ENCODE measurements at places on chromosomes 7 and 10.

DNA sequence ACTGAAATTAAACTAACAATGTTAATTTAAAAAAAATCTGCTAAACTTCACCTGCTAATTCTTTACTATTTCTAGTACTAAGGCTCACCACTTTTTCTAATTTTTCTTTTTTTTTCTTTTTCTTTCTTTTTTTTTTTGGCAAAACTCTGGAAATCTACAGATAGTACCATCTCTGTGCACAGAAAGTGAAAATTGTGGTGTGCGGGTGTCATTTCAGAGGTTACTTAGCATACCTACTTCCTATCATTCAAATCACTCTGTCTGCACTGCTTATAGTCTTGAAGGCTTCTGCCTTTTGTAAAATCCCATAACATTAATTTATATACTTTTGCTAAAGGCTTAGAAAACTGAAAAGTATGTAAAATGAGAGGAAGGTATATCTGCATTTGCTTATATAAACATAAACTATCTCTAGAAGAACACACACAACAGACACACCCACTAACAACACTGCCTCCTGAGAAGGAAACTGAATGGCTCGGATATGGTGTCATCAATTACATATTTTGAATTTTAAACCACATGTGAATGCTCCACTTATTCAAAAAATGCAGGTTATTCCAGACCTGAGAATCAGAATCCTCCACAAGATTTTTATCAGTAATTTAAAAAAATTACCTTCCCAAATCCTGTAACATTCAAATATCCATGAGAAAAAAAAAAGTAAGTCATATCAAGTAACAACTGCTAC lies 229.5 kb downstream of the PARD3 start:
- DNase-seq: no peak

DNA sequence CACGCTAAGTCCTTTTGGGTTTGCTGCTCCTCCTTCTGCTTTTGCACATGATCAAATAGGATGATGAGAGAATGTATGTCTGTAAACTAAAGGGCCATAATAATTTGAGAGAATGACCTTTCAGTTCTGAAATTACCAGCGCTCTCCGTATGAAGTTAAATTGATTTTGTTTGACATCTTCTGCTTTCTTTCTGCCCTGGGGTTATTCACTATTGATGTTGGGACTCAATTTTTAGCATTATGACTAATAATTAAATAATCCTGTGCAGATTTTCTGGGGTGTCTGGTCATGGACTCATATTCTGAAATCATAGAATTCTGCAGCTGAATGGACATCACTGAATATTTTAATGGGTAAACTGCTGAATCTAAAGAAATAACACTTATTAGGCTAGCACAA lies 423.2 kb downstream of the POM121L12 start:
- DNase-seq: no peak

DNA sequence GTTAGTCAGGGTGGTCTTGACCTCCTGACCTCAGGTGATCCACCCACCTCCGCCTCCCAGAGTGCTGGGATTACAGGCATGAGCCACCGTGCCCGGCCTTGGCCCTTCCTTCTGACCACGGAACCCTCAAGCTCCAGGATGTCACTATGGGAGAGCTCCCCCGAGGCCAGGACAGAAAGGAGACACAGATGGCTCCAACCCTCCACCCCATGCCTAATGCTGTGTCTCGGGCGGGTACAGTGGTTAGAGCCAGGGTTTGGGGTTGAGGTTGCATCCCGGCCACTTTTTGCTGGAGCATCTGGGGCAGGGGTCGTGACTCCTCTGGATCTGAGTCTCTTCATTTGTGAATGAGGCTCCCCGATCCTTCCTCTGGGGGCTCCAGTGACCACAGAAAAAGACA lies 8.1 kb downstream of the MYL10 start:
- DNase-seq: no peak

DNA sequence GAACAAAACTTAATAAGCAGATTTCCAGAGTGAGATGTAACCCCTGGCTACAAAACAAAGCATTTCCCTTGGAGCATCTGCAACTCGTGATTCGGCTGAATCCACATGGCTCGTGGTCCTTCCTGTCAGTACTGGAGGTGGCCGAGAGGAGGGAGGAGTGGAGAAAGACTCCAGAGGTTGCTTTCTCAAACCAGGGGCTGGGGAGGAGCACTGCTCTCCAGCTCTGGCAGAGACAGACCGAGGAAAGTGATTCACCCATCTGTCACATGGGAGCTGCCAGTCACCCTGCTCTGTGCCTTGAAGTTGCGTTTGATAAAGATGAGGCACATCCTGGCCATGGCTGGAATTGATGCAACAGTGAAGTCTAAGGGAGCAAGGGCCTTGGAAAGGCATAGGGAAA lies 72.7 kb downstream of the COL13A1 start:
- no peak for DNase-seq

GRCh38 chr7:80114159-80114558 lies 20.5 kb upstream of the GNAI1 start:
- no peak for DNase-seq

- DNase-seq: no peak
Measured at GRCh38 chr10:119373294-119374102, 166.1 kb downstream of the GRK5 start.

DNA sequence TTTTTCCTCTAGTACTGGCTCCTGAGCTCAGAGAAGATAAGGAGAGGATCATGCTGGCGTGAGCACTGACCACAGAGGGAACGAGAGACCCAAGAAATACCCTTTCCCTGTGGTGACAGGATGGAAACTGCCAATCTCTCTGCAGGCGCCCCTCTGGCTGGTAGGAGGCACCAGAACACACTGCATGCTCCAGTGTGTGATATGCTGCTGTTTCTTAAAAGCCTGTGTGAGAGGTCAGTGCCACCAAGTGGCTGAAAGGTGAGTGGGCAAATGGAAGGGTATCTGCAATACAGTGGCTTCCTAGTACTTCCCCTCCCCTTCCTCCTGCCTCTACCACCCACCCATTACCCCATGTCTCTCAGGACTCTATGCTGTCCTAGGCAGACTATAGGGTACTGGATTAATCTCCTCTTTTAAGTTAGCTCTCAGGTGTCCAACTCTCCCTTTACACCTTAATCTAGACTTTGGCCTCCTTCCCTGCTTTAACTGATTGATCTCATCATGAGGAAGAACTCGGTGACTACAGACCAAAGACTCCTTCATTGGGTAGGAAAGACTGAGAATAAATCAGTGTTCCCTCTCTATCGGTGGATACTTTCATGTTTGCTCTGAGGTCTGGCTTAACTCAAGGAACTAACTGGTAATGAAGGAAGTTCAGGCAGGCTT lies 283.6 kb downstream of the ADRA2A start:
- peak; percentile 6 for DNase-seq
